ENCODE measurements at places on chromosomes 16 and 17.
A peak's percentile ranks its signal among the peaks of the same experiment; 100 is the strongest.

- DNase-seq, result no peak
Measured at GRCh38 chr17:37674511-37674910, 31.3 kb upstream of the DDX52 start.

- peak; percentile 28 for DNase-seq
Measured at GRCh38 chr16:1643521-1643920, 31.4 kb downstream of the CRAMP1 start.

DNA sequence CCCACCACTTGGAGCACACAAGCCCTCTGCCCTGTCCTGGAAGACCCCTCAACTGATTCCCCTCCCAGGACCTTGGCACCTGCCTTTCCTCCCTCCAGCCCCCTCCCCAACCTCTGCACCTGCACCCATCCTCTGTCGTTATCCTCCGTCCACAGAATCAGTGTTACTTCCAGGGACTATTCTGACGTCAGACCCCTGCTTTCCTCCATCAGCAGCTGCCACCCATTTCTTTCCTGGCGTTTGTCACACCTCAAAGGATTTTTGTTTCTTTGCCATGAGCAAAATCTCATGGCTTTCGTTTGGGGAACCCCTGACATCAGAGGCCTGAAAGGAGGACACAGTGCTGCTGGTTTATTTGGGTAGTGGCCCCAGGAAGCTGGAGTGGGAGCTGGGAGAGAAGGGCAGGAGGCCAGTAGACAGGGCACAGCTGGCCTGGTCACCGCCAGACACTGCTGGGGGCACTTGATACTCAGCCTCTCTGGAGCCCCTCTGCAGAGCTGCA is 68.4 kb downstream of the SOCS1 start:
- DNase-seq, result no peak

DNA sequence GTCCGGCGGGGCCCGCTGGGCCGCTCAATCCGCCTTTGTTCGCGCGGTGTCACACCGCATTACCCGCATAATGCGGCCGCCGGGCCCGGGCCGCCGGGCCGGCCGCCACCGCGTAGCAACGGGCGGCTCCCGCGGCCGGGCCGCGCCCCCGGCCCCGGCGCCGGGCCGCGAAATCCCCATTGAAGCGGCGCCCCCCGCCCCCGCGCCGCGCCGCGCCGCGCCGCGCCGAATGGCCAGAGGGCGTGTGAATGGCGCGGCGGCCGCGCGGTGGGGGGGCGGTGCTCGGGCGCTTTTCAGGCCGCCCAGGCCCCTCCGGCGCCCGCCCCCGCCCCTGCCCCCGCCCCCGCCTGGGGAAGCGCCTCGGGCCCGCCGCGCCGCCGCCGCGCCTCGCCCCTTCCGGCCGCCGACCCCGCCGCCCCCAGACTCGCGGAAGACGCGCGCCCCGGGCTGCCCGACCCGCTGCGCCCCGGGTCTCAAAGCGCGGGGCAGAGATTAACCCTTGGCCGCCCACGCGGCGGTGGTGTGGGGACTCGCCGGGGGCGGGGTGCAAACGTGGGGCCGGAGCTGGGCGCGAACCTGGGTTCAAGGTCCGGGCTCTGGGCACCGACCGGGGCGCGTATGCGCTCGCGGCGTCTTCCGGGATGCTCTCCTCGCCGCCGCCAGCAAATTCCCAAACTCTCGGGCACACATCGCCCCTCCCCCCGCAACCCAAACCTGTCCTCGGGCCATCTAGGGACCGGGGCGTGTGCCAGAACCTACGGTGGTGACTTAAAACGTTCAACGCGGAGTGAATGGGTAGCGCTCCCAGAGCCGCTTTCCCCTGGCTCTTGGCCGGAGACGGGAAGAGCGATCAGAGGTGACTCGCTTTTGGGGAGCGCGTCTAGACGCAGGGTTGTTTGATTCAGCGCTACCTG is 46.7 kb downstream of the WNT3 start:
- peak; percentile 18 for DNase-seq

DNA sequence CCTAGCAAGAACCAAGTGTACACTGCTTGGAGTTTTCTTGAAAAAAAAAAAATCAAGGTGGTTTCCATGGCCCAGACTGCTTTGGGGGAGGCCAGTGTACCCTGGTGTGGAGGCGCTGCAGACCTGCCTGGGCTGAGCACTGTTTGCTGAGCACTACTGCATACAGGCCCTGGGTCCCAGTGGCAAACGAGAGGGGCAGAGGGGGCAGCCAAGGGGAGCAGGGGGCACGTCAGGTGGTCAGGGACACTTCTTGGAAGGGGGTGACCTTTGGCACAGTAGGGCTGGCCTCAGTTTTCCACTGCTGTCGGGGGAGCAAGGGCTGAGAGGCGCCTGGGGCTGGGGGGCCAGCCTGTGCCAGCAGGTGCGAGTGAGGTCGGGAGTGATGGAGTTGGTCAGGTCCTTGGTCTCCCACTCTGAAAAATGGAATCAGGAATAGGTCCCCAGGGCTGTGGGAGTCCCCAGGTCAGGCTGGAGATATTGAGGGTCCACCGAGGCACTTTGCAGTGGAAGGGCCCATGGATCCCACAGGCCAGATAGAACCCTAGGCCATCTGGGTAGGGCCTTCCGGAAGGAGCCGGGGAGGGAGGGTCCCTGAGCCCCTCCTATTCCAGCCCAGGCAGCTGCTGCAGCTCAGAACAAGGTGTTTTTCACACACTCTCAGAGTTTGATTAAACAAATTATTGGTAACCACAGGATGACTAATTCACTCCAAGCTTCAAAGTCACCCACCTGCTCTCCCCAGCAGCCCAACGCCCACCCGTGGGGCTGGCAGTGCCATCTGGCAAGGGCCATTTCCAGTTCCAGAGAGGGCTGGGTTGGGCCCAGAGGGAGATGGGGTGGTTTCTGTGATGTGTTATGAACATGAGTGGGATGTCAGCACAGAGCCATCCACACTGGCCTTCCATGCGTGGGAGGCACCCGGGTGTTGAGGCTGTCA is 3.5 kb downstream of the ZFPM1 start:
- no peak for DNase-seq

GRCh38 chr17:27293359-27293897 is 486 bp upstream of the WSB1 start:
- DNase-seq, result no peak

DNA sequence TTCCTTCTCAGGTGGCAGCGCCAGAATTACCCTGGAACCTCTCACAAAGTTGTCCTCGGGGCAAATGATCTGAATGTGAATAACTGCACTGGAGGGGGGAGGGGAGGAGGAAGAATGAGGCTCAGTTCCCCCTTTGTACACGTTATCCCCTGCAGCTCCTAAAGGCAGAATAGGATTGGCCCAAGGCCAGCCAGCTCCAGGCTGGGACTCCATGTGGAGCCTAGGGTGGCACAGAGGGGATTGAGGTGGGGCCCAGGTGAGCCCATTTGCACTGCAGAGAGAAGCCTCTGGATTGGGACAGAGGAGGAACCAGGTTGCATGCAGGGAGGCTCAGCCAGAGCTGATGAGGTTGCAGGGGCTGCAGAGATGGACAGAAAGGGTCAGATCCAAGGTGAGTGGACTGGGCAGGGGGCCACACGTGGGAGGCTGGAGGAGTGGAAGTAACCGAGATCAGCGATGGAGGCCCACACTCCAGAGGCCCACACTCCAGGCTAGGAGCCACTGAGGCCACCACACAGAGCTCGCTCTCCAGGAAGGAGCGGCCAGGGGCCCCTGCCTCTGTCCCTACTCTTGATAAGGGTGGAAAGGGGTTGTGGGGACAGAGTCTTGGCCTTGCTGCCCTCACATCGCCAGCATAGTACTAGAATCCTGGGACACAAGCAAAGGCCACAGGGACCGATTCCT is 78.6 kb downstream of the RBFOX3 start:
- no peak for DNase-seq

- DNase-seq, result peak; percentile 75
Measured at GRCh38 chr17:74816905-74817620, 40.9 kb upstream of the NAT9 start.

GRCh38 chr16:8859913-8860881 is 8.6 kb downstream of the CARHSP1 start:
- DNase-seq, result no peak

GRCh38 chr16:77404775-77405174 is 30.1 kb downstream of the ADAMTS18 start:
- no peak for DNase-seq

Data from NCI-H1694 (cell line).